ENCODE measurements at places on chromosomes 2 and 18. TPM values are rescaled to one million over a fixed set of nuclear protein-coding genes. Genes with fewer than 3 reads are reported as not detected.

The RUFY4 gene
- polyA plus RNA-seq, result 0.09 TPM

The SLC9A4 gene
- polyA plus RNA-seq, result 0.22 TPM

The RGPD4 gene
- polyA plus RNA-seq, result 0.03 TPM

The SEPTIN10 gene
- 90.2 TPM for polyA plus RNA-seq

The OSR1 gene
- polyA plus RNA-seq, result 144 TPM

The PLGLB2 gene
- 1.2 TPM for polyA plus RNA-seq

The TCF7L1 gene
- polyA plus RNA-seq, result 20.9 TPM

The PKDCC gene
- polyA plus RNA-seq, result 247 TPM

The BUB1 gene
- 0.56 TPM for polyA plus RNA-seq

The SPEG gene
- 226 TPM for polyA plus RNA-seq

DNA sequence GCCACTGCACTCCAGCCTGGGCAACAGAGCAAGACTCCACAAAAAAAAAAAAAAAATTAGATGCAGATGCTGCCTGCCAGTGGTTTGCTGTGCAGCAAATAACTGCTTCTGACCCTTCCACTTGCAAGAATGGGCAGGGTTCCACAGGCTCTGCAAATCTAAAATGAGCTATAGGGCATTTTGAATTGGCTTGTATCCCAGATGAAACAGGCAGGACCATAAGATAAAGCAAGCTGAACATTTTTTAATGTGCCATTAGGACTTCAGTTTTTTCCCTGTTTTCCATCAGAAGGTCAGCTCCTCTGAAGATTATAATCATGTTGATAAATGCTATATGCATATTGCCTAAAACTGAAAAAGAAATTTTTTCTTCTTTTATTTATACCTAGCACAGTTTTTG, 15.7 kb upstream of the FZD7 start:
- no peak for DNase-seq

DNA sequence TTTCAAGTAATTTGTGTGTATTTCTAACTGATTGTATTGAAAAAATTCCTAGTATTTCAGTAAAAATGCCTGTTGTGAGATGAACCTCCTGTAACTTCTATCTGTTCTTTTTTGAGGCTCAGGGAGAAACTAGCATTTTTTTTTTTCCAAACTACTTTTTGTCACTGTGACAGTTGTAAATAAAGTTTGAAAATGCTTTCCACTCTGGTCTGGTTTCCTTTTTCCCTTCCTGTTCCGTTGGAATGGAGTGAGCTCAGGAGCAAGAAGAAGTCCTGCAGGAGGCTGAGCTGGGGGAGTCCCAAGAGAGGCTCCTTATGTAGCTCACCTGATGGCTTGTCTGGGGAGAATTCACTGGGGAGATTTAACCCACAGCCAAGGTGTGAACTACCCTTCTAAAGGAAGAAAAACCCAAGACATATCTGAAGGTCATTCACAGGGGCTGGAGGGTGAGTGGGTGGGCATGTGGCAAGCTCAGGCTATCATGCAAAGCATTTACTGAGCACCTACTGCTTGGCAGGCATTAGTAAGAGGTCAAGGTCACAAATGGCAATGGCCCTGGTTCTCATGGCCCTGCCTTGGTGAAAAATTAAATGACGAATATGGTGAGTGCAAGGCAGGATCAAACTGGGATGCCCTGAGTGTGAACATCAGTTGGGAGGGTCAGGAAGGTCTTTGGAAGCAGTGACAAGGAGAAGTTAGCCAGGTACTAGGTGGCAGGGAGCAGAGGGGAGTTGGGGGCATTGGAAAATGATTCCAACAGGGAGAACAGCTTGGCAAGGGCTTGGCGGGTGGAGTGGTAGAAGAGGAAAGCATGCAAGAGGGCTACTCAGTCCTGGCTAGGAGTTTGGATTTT, 28.7 kb downstream of the LBH start:
- no peak for DNase-seq

DNA sequence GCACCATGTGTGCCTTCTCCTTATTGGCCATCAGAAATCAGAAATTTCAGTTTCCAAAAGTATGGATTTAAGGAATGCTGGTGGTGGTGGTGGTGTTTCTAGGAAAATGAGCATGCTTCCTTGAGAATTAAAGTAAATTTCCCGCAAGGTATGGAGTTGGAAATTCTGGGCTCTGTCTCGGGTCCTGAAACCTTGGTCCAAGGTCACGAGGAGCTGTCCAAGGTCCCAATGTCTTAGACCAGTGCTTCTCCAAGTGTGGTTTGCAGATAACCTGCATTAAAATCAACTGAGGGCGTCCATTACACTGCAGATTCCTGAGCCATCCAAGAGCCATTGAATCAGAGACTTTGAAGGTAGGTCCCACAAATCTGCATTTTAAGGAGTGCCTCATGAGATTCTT, 210.9 kb upstream of the PKDCC start:
- DNase-seq, result no peak

DNA sequence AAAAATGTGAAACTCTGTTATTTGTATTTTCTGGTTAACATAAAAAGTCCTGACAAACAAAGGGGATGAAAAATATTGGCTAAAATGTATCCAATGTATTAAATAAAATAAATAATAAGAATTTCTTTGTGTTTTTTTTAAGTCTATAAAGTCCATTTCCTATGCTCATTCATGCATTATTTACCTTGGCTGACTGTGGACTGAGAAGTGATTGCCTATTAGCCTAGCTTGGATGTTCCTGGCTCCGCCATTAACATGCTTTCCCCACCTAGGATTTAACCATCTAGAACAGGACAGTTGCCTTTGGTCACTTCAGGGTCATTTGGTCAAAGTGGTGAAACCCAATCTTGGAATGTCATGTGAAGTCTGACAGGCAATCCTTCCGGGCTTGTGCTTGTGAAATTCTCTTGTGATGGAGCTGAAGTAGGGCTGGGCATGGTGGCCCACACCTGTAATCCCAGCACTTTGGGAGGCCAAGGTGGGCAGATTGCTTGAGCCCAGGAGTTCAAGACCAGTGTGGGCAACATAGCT, 60.4 kb upstream of the TANC1 start:
- DNase-seq, result no peak

- no peak for DNase-seq
Observed at GRCh38 chr2:197838579-197838978, 34.2 kb downstream of the PLCL1 start.

- no peak for DNase-seq
Observed at GRCh38 chr18:7002107-7002506, 115.5 kb downstream of the LAMA1 start.

DNA sequence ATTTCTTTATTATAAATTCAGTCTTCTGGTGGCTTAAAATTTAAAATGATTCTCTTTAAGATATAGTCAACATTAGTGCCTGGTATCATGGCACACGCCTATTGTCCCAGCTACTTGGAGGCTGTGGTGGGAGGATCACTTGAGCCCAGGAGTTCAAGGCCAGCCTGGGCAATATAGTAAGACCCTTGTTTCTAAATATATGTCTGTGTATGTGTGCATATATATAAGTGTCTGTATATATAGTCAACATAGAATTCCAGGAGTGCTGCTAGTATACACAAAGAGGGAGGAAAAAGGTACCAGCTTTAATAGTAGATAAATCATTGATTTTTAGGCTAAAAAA, 24.9 kb downstream of the EIF4E2 start:
- DNase-seq, result no peak

DNA sequence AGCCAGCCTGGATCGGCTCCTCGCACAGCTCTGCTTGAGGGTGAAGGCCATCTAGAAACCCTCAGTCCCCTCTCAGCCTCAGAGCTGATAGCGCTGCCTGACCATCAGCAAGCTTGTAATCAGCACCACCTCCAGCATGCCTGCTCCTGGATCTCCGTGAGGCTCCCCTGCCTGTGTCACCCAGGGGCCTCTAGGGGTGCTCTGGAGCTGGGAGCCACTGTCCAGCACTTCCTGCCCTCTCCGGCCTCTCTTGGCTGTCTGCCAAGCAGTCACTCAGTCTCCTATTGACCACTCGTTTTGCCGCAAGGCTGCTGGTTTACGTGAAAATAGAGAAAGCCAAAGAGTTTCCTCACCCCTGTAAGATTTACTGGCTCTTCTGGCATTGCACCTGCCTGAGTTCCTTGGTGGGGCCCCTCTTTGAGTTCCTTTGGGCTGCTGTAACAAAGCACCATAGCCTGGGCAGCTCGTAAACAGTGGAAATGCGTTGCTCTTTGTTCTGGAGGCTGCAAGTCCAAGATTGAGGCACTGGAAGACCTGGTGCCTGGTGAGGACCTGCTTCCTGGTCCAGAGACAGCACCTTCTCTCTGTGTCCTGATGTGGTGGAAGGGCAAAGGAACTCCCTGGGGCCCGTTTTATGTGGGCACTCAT, 17.9 kb downstream of the CAPN10 start:
- no peak for DNase-seq

DNA sequence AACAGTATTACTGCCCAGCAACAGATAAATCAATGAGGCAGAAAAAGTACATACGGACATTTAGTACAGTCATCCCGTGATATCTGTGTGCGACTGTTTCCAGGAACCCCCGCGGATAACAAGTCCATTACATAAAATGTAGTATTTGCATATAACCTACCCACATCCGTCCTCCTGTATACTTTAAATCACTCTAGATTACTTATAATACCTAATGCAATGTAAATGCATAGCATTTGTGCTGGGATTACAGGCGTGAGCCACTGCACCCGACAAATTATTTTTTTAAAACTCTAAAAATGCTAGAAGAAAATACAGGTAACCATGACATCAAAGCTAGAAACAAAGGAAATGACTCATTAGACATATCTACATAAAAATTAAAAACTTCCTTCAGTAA, 91.6 kb downstream of the FAM161A start:
- no peak for DNase-seq

DNA sequence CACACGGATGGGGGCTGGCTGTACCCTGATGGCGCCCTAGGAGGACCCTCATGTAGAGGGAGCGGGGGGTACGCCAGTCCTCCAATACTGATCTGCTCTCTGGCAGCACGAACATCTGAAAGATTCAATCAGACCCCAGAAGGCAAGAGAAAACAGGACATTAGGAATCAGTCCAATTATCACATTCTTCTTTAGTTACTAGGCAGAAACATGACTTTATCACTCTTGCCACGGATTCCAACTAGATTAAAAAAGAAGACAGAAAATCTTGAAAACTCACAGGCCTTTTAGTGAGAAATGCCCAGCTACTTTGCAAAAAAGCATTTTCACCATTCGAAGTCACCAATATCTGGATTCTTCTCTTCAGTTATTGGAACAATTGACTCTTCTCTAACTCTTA, 68.4 kb downstream of the ID2 start:
- DNase-seq, result no peak

GRCh38 chr2:121049950-121050585, 234.9 kb downstream of the TFCP2L1 start:
- no peak for DNase-seq

DNA sequence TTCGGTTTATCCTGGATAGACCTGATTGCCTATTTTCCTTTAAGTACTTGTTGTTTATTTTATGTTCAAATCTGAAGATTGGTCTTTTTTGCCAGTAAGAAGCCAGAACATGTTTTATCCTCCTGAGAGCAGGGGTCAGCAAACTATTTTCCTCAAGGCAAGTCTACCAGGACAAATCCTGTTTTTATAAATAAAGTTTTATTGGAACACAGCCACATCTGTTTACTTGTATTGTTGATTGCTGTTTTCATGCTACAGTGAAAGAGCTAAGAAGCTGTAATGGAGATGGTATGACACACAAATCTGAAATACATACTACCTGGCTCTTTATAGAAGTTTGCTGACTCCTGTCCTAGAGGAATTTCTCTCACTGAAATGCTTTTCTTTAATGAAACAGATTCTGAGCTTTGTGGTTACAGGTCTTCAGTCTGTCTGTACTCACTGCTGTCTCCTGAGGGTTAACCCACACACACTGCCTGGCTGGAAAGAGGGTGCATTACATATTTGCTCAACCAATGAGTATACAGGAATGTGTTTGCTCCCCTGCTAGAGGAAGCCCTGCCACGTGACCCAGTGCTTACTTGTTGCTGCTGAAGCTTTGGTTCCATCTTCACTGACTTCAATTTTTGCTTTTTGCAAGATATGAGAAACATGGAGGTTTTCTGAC, 22.6 kb downstream of the MRPL44 start:
- no peak for DNase-seq

DNA sequence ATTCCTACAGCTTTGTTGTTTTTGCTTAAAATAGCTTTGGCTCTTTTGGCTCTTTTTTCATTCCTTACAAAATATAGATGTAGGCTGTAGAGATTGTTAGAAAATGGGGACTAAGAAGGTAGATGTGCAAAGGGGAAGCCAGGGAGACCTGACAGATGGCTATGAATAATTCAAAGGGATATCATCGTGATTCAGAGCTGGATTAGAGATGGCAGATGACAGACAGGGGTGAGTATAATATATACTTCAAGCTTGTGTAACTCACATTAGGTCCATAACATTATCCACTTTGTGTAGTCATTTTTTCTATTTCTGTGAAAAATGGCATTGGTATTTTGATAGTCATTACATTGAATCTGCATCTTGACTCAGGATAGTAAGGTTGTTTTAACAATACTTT, 422.9 kb upstream of the ST6GAL2 start:
- DNase-seq, result no peak

All from urinary bladder (tissue), 4 donors.